ENCODE measurements at places on chromosomes 7 and 10. TPM values are rescaled to one million over a fixed set of nuclear protein-coding genes. Genes with fewer than 3 reads are reported as not detected.

DNA sequence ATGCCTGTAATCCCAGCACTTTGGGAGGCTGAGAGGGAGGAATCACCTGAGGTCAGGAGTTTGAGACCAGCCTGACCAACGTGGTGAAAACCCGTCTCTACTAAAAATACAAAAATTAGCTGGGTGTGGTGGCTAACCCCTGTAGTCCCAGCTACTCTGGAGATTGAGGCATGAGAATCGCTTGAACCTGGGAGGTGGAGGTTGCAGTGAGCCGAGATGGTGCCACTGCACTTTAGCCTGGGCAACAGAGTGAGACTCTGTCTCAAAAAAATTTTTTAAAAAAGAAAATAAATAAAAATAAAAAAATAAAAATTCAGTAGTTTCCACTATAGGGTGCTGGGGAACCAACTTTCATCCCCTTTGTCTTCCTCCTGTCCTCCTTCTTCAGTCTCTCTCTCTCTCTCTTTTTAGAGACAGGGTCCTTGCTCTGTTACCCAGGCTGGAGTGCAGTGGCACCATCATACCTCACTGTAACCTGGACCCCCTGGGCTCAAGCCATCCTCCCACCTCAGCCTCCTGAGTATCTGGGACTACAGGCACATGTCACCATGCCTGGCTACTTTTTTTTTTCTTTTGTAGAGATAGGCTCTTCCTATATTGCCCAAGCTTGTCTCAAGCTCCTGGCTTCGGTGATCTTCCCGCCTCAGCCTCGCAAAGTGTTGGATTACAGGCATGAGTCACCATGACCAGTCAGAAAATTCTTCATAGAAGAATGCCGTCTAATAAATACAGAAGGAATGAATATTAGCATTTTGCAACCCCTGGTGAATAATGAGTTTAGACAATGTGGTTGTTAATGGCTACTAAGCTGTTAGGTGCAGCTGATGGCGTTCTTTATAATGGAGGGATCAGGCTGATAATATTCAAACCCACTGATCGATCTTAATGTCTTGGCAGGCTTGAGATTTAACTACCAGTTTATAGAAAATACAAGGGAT, 20.6 kb downstream of the RBM20 start:
- H3K4me3 ChIP-seq: no peak overlapping the region
- DNase-seq: peak; percentile 47
- no peak overlapping the region for H3K27ac ChIP-seq
- H3K4me1 ChIP-seq: no peaks in the 10 kb centered on the region
- H3K27me3 ChIP-seq: no peaks in the 10 kb centered on the region

DNA sequence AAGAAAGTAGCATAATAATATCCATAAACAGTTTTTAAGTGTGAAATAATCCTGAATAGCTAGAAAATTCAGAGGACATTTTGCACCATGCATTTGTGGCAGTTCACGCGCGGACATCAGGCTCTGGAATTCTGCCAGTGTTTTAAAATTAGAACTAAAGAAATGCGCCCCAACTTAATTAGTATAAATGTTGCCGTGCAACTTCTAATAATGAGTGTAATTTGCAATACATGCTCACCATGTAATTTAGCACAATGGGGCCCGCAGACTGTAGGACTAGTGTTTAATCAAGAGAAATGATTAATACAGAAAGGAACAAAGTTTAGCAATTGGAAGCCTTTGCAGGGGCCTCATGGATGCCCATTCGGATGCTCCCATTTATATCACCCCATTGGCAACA, 96.6 kb downstream of the PTPRE start:
- peaks cover 3% of the 10 kb centered on the region for H3K27me3 ChIP-seq
- H3K4me1 ChIP-seq: no peaks in the 10 kb centered on the region
- no peak for DNase-seq

DNA sequence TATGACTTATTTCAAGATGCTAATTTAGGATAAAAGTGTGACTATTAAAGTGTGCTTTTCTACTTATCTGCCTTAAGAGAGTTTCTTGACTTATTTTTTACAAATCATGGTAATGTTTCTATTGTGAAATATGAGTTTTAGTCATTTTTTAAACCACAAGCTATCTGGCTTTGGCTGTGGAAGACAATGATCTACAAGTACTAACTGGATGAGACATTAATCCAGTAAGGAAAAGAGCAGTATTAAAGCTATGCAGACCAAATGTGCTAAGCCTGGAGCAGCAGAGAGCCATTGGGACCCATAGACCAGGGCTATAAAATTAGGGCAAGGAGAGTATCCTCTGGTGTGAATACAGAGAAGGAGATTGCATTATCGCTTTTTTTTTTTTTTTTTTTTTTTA, 92.4 kb downstream of the SEMA3A start:
- H3K4me1 ChIP-seq: peaks cover 17% of the 10 kb centered on the region
- DNase-seq: no peak
- no peak overlapping the region for H3K27ac ChIP-seq
- no peaks in the 10 kb centered on the region for H3K27me3 ChIP-seq

The FAM24B gene
- 19.0 TPM for total RNA-seq

The CCDC201 gene
- not detected for total RNA-seq

The PRKG1 gene
- 0.12 TPM for total RNA-seq

The SLC18A2 gene
- not detected for total RNA-seq

The SORBS1 gene
- total RNA-seq: 44.1 TPM

Data from Caco-2 (cell line).